Right ventricle myocardium inferior (tissue), 1 donor: ENCODE measurements at places on chromosomes 5 and 9. TPM values are rescaled to one million over a fixed set of nuclear protein-coding genes. Genes with fewer than 3 reads are reported as not detected.

The PCDH12 gene
- 10.4 TPM for total RNA-seq

The KIF12 gene
- total RNA-seq = not detected

The RNF208 gene
- 26.0 TPM for total RNA-seq

The FLT4 gene
- total RNA-seq = 5.5 TPM

The PCDHGB6 gene
- total RNA-seq = 5.9 TPM

The PCDHGB1 gene
- 6.7 TPM for total RNA-seq

The FAM151B gene
- 1.6 TPM for total RNA-seq

The CEL gene
- total RNA-seq = 7.7 TPM

The ANGPTL2 gene
- 37.1 TPM for total RNA-seq

The OTP gene
- not detected for total RNA-seq

- DNase-seq = no peak
Measured at GRCh38 chr5:169745441-169746146, 108.5 kb downstream of the DOCK2 start.

- no peak for DNase-seq
Measured at GRCh38 chr9:7320841-7321240, 478.7 kb downstream of the DMAC1 start.

- no peak for DNase-seq
Measured at GRCh38 chr5:153816870-153817269, 221.8 kb downstream of the FAM114A2 start.

- no peak for DNase-seq
Measured at GRCh38 chr5:126718236-126718868, 58.6 kb upstream of the LMNB1 start.

GRCh38 chr9:75881761-75882160 is 8.7 kb upstream of the PCSK5 start:
- no peak for DNase-seq

GRCh38 chr9:7028591-7028990 is 270.8 kb downstream of the KDM4C start:
- DNase-seq = no peak

DNA sequence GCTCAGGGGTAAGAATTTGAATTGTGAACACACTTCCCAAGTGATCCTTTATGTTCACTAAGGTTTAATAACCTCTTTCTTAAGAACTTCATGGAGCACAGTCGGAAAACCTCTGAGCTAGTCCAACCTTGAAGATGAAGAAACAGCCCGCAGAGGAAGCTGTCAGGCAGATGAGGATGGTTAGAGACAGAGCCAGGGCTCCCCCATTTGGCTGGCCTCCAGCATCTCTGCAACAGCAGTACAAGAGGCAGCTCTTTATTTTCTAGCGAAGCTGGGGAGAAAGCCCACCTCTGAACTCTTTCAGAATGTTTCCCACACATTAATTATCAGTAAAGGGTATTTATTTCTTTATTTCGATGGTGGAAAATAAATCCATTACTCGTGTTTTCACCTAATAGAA is 350.8 kb downstream of the DMRT2 start:
- no peak for DNase-seq

DNA sequence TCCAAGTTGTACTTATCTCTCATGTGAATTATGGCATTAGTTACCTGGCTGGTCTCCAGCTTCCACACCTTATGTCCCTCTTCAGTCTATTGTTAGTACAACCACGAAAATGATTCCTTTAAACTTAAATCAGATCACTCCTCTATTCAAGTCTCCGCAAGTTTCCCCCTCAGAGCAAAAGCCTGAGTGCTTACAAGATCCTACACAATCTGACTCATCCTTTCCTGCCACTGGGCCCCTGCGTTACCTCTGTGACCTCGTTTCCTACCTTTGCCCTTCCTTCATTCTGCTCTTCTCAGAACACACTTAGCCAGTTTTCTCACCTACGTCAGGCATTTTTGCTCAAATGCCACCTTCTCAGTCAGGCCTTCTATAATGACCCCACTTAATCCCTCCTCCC is 45.1 kb upstream of the GLIS3 start:
- DNase-seq = no peak

GRCh38 chr5:68318955-68319705 is 103.6 kb downstream of the PIK3R1 start:
- DNase-seq = no peak

- DNase-seq = no peak
Measured at GRCh38 chr9:113370806-113371325, 5.9 kb downstream of the HDHD3 start.

- DNase-seq = no peak
Measured at GRCh38 chr5:141359790-141360426, at the start of gene PCDHGB2. Gene PCDHGB2 (plus strand): TSS chr5:141359994. CDS start chr5:141360136, 142 bp downstream.

GRCh38 chr5:78731884-78732283 is 83.3 kb upstream of the LHFPL2 start:
- DNase-seq = no peak

GRCh38 chr5:19795218-19795617 is 192.8 kb downstream of the CDH18 start:
- no peak for DNase-seq

DNA sequence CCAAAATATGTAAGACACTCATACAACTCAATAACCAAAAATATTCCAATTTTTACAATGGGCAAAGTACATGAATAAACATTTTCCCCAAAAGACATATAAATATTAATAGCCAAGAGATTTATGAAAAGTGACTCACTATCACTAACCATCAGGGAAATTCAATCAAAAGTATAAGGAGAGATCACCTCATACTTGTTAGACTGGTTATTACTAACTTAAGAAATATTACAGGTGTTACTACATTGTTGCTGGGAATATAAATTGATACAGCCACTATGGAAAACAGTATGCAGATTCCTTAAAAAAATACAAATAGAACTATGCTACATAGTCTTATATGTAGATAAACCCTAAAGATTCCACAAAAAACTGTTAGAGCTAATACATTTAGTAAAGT is 21.8 kb downstream of the BTNL8 start:
- DNase-seq = no peak

- DNase-seq = peak; percentile 71
Measured at GRCh38 chr9:18437315-18438201, 36.4 kb upstream of the ADAMTSL1 start.
